NCI-H2081 (cell line): ENCODE measurements at places on chromosomes 2 and 18.

- no peak for DNase-seq
These were observed 5.2 kb downstream of the ZNF638 start for GRCh38 chr2:71336802-71337201.

DNA sequence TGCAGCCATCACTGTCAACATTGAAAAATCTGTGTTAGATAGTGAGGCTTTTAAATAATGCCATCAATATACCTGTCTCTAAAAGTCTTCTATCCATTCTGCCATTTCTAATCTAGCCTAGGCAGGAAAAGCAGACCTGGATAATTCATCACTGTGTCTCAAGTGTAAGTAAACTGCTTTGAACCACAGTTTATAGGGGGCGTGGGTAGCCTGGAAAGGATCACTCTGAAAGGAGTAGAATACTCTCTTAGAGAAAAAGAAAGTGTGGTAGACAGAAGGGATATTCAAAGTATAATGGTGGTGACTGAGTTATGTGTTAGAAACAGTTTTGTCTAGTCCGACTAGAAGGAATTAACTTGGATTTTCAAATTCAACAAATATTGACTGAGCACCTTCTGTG, 40.8 kb downstream of the CERS6 start:
- no peak for DNase-seq

DNA sequence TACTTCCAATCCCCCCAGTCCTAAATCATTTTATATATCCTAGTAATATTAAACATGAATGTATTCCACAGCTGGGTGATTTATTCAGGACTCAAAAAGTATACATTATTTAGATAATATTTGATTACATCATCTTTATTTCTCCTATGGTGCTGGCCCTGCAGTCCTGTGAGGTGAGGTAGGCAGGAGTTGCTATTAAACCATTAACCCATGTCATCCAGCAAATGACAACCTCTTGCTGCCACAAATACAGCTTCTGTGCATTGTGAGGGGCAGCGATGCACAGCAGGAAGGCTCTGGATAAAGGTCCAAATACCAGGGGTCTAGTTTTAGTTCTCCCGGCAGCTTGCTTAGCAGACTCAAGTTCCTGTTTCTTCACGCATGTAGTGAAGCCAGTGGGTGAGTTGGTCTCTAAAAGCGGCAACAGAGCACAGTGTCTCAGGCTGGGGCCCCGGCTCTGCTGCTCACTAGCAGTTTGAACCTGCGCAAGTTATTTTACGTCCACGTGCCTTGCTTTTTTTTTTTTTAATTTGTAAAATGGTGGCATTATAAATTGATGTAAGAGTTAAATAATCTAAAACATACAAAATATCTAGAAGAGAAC, 36.1 kb downstream of the INSIG2 start:
- no peak for DNase-seq

DNA sequence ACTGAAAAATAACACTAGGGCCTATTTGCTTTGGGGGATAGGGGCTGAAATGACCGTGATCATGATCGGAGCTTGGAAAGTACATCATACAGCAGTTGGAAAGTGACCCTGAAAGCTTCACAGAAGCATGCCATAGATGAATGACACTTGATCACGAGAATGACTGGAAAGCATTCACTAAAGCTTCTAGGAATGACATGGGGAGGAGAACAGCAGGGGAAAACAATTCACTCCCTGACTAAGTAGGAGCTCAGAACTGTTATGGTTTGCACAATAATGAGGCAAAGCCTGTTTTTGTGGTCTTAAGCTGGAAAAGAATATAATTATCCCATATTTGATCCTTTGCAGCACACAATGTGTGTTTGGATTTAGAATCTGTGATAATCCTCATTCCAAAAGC, 237.5 kb downstream of the NOL4 start:
- no peak for DNase-seq

- no peak for DNase-seq
These were observed 4.1 kb upstream of the SATB2 start for GRCh38 chr2:199461711-199462346.

GRCh38 chr2:45761635-45762034, 110.2 kb downstream of the PRKCE start:
- DNase-seq, result no peak

DNA sequence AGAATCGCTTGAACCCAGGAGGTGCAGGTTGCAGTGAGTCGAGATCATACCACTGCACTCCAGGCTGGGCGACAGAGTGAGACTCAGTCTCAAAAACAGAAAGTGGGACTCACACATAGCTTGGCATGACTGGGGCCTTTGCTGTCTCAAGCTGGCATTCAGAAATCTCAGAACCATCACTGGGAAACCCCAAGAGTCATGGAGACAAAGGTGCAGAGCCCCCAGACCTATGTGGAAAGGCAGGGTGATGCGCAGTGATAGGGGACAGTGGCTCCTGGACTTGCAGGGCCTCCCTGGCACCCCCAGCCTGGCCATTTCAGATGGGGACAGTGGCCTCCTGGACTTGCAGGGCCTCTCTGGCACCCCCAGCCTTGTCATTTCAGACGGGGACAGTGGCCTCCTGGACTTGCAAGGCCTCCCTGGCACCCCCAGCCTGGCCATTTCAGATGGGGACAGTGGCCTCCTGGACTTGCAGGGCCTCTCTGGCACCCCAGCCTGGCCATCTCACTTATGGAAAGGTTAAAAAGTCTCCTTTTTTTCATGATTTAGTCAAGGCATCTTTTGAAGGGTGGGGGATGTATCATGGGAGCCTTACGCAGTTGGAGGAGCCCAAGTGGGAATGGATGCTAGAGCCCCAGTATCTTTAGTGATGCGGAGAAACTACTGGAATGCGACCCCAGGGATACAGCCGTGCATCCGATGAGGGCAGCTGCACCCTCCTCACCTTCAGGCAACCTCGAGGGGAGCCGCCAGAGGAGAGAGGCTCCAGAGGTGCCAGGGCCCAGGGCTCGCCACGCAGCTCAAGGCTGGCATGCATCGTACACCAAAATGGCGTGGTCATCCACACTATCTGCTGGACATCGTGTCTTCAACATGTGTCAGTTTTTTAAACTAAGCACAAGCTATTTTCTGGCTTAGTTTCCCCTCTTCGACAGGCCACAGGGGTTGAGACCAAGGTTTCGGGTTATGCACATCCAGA, 30.5 kb downstream of the ZNF516 start:
- no peak for DNase-seq
